ENCODE measurements at places on chromosomes 4 and X.

GRCh38 chr4:71217688-71218087, 121.1 kb upstream of the SLC4A4 start:
- no peak for DNase-seq

- DNase-seq, result no peak
Observed at GRCh38 chrX:139982856-139983255, 17.5 kb upstream of the CXorf66 start.

DNA sequence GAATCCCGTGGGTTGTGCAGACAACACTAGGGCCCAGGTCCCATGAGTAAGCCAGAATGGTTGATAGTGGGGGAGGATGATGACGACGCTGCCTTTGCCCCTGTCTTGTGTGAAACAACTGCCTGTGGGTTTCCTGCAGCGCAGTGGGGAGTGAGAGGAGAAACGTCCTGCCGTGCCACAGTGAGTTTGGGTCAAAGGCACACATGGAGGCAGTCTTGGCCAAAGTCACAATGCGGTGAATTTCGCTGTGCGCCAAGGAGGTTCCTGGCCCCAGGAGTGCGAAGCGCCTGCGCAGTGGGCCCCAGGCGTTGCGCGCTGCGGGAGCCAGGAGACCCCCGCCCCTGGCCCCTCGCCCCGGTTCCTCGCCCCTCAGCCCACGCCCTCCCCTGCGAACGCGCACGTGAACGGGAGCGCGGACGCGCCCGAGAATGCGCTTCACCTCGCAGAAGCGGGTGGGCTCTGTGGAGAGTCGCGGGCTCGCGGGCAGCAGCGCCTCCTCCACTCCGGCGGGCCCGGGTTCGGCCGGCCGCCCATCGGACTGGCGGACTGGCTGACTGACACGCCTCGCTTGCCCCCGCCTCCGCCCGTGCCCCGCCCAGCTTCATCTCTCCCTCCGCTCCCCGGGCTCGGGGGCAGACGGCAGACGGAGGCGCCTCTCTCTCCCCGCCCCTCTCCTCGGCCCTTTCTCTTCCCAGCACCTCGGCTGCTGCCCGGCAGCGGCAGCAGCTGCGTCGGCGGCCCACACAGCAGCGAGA, at the start of gene NUDT10:
Gene NUDT10 (plus strand): TSS at position 635 of the 755 bp plus-strand sequence. CDS start 144 bp downstream, outside the sequence.
- DNase-seq, result no peak

DNA sequence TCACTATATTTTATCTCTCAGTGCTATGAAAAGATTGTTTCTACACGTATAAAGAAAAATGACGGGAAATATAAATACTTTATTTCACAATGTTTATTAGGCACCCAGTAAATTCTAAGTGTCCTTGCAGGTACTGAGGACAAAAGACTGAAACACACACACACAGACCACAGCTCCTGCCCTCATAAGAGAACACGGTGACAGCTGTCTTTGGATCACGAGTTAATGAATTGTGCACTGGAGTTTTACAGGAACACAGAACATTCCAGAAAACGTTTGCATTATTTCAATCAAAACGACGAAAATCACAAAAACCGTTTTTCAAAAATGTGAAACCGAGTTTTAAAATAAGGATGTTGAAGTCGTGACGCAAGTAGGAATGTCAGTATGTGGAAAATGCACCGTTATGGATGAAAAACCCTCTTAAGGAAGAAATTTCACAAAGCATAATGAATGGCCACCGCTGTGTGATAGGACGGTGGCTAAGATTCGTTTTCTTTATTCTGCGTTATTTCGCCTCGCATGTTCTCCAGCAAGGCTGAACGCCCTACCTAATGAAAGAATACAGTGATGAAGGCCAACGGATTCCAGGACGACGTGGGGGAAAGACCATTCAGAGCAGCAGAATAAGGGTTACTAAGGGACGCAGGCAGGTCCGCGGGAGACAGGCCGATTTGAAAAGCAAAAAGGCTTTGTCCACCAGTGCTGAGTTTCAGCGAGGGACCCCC, 24.2 kb downstream of the FAM156A start:
- DNase-seq, result no peak

DNA sequence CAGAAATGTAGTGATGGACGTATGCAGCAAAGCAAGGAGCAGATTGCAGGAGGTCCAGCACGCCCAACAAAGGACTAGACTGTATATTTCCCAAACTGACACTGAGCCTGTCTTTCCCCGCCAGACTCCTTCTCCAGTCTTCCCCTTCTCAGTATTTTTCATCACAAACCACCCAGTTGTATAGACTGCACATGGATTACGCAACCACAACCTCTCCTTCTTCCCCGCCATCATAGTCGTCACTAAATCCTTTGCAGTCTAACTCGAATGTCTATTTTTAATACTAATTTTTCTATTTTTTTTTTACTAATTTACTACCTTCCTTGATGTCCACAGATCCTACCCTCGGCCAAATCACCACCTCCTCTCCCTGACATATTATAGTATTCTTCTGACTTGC, 105.4 kb downstream of the MTNR1A start:
- no peak for DNase-seq

Measured in stimulated activated CD4-positive, alpha-beta T cell treated with anti-CD3 and anti-CD28 coated beads, Interleukin-15, amount 100 ng/mL, for 1 hour (primary cell).